ENCODE measurements at places on chromosomes 16 and 17.
A peak's percentile ranks its signal among the peaks of the same experiment; 100 is the strongest.

DNA sequence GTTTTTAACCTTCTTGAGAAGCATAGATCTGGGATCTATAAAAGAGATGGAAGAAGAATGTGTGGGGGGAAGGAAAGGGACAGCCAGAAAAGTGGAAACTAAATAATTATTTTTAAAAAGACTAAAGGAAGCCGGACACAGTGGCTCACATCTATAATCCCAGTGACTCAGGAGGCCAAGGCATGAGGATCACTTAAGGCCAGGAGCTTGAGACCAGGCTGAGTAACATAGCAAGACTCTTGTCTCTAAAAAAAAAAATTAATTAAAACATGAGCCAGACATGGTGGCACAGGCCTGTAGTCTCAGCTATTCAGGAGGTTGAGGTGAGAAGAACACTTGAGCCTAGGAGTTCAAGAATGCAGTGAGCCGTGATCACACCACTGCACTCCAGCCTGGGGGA, 335.1 kb downstream of the GRIN2A start:
- no peak for DNase-seq

DNA sequence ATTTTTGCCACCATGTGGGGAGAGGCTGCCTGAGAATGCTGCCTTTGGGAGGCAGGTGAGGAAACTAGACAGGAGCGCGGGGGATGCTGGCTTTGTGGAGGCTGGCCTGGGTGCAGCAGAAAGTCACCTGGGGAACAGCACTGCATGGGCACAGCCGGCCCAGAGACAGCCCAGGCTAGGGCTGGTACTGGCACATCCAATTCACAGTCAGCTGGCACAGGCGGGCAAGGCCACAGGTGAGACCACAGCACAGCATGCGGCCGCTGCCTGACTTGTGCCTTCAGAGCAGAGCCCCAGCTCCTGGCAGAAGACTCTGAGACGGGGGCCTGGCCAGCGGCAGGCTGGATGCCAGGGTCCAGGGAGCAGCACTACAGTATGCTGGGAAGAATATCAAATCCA, 16.6 kb upstream of the PITPNM3 start:
- no peak for DNase-seq

- DNase-seq: no peak
These were observed 5.6 kb downstream of the SPATA32 start for GRCh38 chr17:45256114-45256966.

DNA sequence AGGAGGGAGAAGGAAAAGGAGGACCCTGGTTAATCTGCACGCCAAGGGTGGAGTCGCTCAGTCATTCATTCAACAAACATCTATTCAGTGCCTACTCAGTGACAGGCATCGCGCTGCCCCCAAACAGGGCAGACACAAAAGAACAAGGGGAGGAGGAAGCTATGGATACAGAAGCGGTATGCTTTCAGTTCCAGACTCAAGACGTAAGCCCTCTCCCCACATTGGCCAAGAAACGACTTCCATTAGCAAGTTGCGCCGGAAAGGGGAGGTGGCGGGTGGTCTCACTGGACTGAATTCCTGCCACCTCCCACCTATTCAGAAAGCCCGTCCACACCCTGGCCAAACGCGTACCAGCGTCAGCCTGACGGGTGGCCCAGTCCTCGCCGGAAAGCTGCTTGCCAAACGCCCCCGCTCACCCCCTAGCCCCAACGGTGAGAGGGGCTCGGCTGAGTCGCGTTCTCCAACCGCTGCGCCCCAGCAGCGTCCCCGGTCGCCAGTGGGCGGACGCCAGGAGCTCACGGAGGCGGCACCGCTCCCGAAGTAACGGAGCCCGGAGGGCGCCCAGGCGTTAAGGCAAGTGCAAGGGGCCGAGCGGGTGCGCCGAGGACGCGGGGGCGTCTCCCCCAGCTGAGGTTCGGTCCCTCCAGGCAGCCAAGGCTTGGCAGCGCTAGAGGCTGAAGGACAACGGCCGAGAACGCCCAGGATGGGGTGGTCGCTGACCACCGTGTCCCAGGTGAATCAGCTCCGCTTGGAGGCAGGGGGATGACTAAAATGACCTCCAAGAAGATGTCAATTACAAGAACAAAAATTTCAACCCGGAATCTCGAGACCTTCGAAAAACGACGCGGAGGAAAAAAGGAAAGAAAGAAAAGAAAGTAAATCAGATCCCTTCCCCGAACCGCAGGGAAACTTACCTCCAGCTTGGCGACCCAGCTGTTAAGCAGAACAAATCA, 470.7 kb downstream of the SOX9 start:
- no peak for DNase-seq

DNA sequence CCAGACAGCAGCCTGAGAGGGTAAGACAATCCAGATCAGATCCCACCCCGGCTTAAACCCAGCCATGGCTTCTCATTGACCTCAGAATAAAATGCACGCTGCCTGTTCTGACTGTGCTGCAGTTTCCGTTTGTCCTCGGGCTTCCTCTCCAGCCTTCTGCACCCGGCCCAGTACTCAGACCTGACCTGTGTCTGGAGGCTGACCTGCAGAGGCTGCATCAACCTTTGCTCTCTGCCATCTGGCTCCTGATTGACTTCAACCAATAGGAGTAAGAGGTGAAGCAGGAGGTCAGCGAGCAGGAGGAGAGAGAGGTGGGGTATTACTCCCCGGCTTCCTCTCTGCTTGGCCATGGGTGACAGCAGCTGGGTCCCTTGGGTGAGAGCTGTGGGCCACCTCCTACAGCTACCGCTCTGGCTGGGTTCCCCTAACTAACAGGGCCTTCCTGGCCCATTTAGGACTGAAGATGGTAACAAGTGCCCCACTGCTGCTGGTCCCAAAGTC, 46.7 kb downstream of the C16orf82 start:
- DNase-seq: no peak

DNA sequence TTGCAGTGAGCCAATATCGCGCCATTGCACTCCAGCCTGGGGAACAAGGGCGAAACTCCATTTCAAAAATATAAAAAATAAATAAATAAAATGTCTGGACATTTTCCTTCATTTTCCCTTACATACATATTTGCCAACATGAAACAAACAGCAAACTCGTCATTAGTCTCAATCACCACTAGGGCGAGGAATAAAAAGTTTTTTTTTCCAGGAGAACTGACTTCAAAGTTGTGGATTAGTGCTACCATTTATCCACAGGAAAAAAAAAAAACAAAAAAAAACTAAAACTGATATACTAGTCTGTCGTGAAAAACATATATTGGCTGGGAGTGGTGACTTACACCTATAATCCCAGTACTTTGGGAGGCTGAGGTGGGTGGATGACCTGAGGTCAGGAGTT, 77.0 kb upstream of the MTMR4 start:
- no peak for DNase-seq

GRCh38 chr17:50834429-50835300, 721 bp upstream of the WFIKKN2 start:
- DNase-seq: no peak

GRCh38 chr16:79452671-79453070, 147.9 kb downstream of the MAF start:
- DNase-seq: no peak

DNA sequence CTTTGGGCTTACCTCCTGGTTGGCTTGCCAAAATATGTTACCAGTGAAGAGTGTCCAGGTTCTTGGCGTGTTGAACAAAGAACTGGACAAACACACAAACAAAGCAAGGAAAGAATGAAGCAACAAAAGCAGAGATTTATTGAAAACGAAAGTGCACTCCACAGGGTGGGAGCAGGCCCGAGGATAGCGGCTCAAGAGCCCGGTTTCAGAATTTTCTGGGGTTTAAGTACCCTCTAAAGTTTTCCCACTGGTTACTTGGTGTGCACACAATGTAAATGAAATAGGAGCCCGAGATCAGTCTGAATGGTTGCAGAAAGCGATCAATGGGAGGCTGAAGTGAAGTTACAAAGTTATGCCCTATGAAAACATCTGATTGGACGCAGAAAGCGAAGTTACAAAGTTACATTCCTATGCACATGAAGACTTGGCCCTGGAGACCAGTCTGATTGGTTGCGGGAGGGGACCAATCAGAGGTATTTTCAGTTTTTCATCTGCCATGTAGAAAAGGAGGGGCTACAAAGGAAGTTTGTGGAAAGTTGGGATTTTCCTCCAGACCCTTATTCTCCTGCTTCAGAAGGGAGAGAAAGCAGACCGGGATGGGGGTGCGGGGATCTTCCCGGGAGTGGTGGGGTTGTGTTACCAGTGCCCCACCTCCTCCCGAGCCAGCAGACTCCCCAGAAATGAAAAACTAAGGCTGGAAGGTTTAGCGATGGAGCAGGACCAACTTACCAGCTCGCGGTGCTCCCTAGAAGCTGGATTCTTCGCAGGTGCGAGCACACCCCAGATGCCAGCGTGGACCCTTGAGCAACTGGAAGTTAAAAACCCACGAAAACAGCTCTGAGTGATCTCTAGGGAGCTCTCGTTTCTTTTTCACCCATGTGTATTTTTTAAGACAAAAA, at the start of gene SLFN12:
Gene SLFN12 (minus strand): TSS at position 325 of the 899 bp plus-strand sequence. CDS start 9,472 bp downstream, outside the sequence.
- no peak for DNase-seq

- DNase-seq: peak; percentile 31
These were observed 1.4 kb downstream of the MSL1 start for GRCh38 chr17:40122999-40123810.

- no peak for DNase-seq
These were observed 69.6 kb upstream of the ATP2A3 start for GRCh38 chr17:4033751-4034251.

DNA sequence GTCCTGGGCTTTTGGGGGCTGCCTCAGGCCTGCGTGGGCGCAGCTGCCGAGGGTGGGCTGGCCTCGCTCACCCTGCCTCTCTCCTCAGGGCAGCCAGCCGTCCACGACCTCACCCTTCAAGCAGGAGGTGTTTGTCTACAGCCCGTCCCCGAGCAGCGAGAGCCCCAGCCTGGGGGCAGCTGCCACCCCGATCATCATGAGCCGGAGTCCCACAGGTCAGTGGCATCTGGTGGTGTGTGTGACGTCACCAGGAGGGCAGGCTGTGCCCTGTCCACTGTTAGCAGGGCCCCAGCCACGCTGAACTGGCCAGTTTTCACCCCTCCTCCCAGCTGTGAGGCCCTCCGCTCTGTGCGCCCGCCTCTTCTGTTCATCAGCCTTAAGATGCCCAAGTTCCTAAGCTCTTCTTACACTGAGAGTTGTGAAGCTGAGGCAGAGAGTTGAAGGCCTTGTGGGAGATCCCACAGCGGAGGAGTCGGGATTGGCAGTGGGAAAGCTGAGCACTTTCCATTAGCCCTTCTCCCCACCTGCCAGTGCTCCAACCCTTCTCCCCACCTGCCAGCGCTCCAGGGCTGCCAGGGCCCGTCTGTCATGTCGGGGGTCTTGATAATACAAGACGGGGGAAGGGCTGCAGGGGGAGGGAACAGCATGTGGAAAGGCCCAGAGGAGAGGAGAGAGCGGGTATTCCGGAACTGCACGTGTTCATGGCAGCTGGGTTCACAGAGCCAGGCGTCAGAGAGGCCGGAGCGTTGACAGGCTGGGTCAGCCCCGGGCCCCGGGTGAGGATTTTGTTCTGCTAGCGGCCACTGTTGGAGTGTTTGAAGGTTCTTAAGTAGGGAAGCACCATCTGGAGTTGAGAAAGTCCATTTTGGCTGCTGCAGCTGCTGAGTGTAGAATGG, 36.3 kb downstream of the OR1D5 start:
- DNase-seq: no peak

All from stimulated activated CD8-positive, alpha-beta memory T cell treated with anti-CD3 and anti-CD28 coated beads, Interleukin-15, amount 100 ng/mL, for 48 hours (primary cell).